ENCODE measurements at places on chromosomes 3 and 15. TPM values are rescaled to one million over a fixed set of nuclear protein-coding genes. Genes with fewer than 3 reads are reported as not detected.

DNA sequence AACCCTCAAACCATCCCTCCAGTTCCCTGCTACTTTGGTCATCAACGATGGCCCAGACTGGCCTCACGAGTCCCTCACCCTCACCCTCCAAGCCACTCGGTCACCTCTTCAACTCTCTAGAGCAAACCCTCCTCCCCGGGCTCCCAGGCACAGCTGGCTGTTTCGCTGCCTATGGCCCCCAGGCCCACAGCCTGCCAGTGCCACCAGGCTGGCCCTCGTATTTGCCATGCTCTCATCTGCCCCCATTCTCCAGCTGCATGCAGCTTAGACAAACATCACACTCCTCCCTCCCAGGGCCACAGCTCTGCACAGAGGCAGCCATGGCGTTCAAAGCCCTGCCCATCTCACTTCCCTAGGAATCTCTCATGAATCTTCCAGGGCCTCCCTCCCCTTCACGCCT, 13.8 kb downstream of the RAB43 start:
- H3K4me1 ChIP-seq, result peaks cover 18% of the 10 kb centered on the region
- ATAC-seq, result no peak
- peak overlapping the region; percentile 83 for H3K27ac ChIP-seq
- peak overlapping the region; percentile 8 for H3K4me3 ChIP-seq
- H3K36me3 ChIP-seq, result peaks cover 55% of the 10 kb centered on the region
- H3K27me3 ChIP-seq, result no peaks in the 10 kb centered on the region

- H3K27ac ChIP-seq, result peak overlapping the region; percentile 84
- ATAC-seq, result peak; percentile 52
- peaks cover 29% of the 10 kb centered on the region for H3K4me1 ChIP-seq
- H3K36me3 ChIP-seq, result peaks cover 68% of the 10 kb centered on the region
- peak overlapping the region; percentile 82 for H3K4me3 ChIP-seq
These were observed 114.4 kb downstream of the MBNL1 start for GRCh38 chr3:152383136-152383606.

DNA sequence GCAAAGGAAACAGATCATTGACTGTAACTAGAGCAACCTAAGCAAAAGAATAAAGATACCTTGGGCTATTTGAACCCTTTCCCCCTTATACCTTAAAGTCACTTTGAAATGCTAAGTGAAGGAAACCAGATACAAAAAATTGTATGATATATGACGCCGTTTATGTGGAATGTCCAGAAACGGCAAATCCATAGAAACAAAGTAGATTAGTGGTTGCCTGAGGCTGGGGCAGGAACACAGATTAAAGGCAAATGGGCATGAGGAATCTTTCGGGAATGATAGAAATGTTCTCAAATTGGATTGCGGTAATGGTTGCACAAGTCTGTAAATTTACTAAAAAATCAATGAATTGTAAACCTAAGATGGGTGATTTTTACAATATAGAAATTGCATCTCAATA, 160.1 kb upstream of the CCDC54 start:
- H3K27me3 ChIP-seq, result peaks cover 18% of the 10 kb centered on the region
- ATAC-seq, result no peak
- no peaks in the 10 kb centered on the region for H3K36me3 ChIP-seq
- no peak overlapping the region for H3K27ac ChIP-seq
- peaks cover 5% of the 10 kb centered on the region for H3K4me1 ChIP-seq

GRCh38 chr15:71808311-71809020, 1.9 kb upstream of the NR2E3 start:
- H3K27me3 ChIP-seq, result peaks cover 5% of the 10 kb centered on the region
- H3K4me1 ChIP-seq, result no peaks in the 10 kb centered on the region
- no peak for ATAC-seq
- no peak overlapping the region for H3K4me3 ChIP-seq

DNA sequence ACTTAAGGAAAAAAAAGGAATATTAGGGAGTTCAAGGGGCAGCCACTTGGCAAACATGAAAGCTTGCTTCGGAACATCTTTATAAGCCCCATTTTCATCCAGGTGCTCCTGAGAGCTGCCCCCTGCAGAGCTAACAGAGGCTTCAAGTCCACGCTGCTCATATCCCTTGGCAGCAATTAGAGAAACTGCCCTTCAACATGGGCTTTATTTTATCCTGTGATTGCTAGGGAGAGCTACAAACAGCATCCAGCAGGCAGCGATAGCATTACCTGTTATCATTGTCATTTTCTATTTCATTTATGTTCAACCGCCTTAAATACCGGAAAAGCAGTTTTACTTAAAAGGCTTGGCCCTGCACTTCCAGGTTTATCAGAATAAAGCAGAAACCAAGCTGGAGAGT, 68.4 kb upstream of the MCTP2 start:
- no peaks in the 10 kb centered on the region for H3K4me1 ChIP-seq
- no peak overlapping the region for H3K4me3 ChIP-seq
- H3K36me3 ChIP-seq, result no peaks in the 10 kb centered on the region
- peaks cover 10% of the 10 kb centered on the region for H3K27me3 ChIP-seq

The LRRIQ4 gene
- total RNA-seq, result 0.13 TPM

GRCh38 chr3:45109771-45110508, 36.2 kb downstream of the CDCP1 start:
- ATAC-seq, result peak; percentile 51
- no peaks in the 10 kb centered on the region for H3K36me3 ChIP-seq
- peak overlapping the region; percentile 64 for H3K27ac ChIP-seq
- peak overlapping the region; percentile 68 for H3K4me3 ChIP-seq
- H3K4me1 ChIP-seq, result peaks cover 36% of the 10 kb centered on the region

The DAPK2 gene
- total RNA-seq, result 10.6 TPM

- H3K27ac ChIP-seq, result no peak overlapping the region
- H3K4me1 ChIP-seq, result peaks cover 17% of the 10 kb centered on the region
- no peak overlapping the region for H3K4me3 ChIP-seq
- no peaks in the 10 kb centered on the region for H3K27me3 ChIP-seq
- H3K36me3 ChIP-seq, result no peaks in the 10 kb centered on the region
- no peak for ATAC-seq
These were observed 10.1 kb downstream of the HACD3 start for GRCh38 chr15:65540314-65540713.

DNA sequence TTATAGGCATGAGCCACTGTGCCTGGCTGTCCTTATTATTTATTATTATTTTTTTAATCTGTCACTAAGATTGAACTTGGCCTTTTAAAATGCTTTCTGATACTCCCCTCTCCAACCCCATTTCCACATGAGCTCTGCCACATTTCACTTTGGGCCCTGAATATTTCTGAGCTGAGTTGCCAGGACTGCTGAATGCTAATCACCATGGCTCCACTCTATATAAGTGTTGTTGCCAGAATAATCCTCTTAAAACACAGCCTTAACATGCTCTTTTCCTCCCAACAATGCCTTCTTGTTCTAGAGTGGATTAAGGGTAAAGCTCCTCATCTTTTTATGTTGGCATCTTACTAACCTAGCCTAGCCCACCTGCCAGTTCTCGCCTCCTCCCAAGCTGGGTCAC, 124.4 kb downstream of the PDZRN3 start:
- H3K36me3 ChIP-seq, result no peaks in the 10 kb centered on the region
- H3K27ac ChIP-seq, result no peak overlapping the region
- H3K4me1 ChIP-seq, result no peaks in the 10 kb centered on the region
- H3K27me3 ChIP-seq, result peaks cover 15% of the 10 kb centered on the region

- peak overlapping the region; percentile 87 for H3K4me3 ChIP-seq
- peak; percentile 54 for ATAC-seq
- no peaks in the 10 kb centered on the region for H3K27me3 ChIP-seq
- peaks cover 70% of the 10 kb centered on the region for H3K4me1 ChIP-seq
These were observed 321.5 kb upstream of the ICE2 start for GRCh38 chr15:60800299-60801072.

- no peaks in the 10 kb centered on the region for H3K4me1 ChIP-seq
- no peaks in the 10 kb centered on the region for H3K36me3 ChIP-seq
These were observed 369.2 kb upstream of the IL12A start for GRCh38 chr3:159619341-159619885.

DNA sequence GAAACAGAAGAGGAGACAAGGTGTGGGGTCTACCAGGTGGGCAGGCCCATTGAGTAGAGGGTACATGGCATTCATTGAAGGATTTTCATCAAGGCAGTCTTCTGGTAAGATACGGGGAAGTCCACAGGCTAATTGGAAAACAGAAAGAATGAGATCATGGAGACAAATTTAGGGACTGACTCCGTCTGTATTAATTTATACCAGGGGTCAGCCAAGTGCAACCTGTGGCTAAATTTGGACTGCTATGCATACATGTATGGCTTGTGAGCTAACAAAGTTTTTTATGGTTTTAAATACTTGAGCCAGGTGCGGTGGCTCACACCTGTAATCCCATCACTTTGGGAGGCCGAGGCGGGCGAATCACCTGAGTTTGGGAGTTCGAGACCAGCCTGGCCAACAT, 21.1 kb upstream of the SNRPN start:
- ATAC-seq, result no peak
- no peak overlapping the region for H3K4me3 ChIP-seq
- no peaks in the 10 kb centered on the region for H3K4me1 ChIP-seq
- H3K36me3 ChIP-seq, result no peaks in the 10 kb centered on the region
- no peaks in the 10 kb centered on the region for H3K27me3 ChIP-seq

DNA sequence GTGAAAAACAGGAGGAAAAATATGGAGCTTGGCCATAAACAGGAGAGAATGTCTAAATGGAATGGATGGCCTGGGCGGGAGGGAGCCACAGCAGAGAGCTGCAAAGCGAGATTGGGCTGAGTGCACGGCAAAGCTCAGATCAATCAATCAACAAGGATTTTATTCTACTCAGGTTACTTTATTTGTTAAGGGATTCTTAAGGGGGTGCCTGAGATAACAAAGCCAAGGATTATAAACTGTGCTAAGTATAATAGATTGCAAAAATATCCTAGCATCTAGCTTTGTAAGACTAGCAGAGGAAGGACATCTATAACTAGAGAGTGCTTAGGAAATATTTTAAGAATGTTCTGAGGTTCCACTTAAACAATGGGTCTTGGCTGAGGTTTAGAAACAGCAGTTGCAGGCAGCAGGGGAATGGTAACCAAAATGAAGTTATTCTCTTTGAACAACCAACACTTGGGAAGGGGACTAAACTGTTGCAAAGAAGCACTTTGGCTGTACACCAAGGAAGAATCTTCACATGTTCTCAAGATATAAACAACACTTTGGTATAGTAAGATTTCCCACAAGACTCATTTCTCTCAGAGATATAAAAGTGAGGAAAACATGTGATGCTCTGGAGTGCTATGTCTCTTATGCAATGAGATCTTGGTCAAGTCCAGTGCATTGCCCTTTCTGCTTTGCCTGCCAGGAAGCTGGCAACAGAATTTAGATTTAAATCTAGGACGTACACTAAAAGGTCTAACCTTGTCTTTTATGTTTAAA, 35.5 kb downstream of the TMEM212 start:
- H3K27ac ChIP-seq, result no peak overlapping the region
- H3K36me3 ChIP-seq, result no peaks in the 10 kb centered on the region
- ATAC-seq, result no peak
- H3K4me3 ChIP-seq, result no peak overlapping the region
- no peaks in the 10 kb centered on the region for H3K4me1 ChIP-seq
- H3K27me3 ChIP-seq, result peaks cover 12% of the 10 kb centered on the region

DNA sequence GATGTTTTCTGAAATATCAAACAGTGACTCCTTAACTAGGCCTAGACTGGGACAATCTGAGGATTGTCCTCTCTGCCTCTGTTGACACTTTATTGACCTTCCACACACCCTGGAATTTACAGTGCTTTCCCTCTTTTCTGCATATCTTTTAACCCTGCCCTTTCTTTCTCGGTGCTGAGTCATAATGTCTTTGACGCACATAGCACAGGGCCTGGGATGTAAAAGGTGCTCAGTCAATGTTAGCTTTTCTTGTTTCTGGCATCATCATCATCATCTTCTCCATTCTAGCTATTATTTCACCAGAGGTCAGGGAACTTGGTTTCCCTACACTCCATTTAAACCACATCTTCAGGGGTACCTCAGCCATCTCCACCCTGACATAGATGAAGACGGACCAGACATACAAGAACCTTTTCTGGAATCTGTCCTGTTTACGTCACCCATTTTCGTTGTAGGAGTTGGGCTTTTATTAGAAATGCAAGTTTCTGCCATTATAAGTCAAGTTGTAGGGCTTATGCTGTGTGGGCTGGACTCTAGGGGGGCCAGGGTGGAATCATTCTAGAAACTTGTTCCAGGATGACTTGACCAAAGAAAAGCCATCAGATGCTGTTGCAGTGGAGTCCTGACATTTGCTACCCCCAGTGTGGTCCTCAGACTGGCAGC, 46.6 kb downstream of the ZBTB38 start:
- H3K4me1 ChIP-seq, result peaks cover 56% of the 10 kb centered on the region
- H3K4me3 ChIP-seq, result peak overlapping the region; percentile 78
- no peaks in the 10 kb centered on the region for H3K27me3 ChIP-seq
- peak; percentile 62 for ATAC-seq
- H3K36me3 ChIP-seq, result peaks cover 70% of the 10 kb centered on the region

All from activated T-helper 17 cell treated with anti-CD3 and anti-CD28 coated beads, Interleukin-2, amount 50 U/mL, for 72 hours (primary cell).